Mammary epithelial cell (primary cell): ENCODE measurements at places on chromosomes 2 and 18. TPM values are rescaled to one million over a fixed set of nuclear protein-coding genes. Genes with fewer than 3 reads are reported as not detected.

GRCh38 chr2:3420769-3421397 lies 41.4 kb downstream of the TRAPPC12 start:
- no peak for DNase-seq

Gene ANKRD44
- total RNA-seq = 10.2 TPM

DNA sequence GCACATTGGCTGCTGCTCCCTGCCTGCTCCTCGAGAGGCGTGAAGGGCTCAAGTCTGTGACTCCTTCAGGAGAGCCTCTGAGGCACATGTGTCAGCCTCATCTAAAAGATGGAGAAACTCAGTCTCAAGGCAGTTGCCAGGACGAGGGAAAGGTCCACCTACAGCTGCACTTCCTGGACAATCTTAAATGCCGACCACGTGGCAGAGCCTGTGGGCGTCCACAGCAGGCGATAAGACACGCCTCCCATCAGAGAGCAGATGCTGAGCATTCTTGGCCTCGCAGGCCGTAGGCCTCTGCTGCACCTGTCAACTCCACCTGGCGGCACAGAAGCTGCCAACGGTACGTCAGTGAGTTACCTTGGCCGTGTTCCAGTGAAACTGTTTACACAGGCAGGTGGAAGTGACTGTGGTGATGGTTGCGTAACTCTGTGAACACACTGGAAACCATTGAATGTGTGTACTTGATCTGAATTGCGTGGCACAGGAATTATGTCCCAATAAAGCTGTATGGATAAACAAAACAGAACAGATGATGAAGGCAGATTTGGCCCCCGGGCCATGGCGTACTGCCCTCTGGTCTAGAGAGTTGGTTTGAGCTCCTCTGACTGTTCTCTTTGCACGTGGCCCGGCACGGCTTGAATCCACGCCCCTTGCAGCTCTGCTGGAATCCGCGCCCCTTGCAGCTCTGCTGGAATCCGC lies 114.5 kb downstream of the RNF144A start:
- DNase-seq = peak; percentile 68

Gene CCDC85A
- total RNA-seq = 0.17 TPM

- no peak for DNase-seq
Measured at GRCh38 chr2:47509250-47509649, 106.3 kb downstream of the MSH2 start.

DNA sequence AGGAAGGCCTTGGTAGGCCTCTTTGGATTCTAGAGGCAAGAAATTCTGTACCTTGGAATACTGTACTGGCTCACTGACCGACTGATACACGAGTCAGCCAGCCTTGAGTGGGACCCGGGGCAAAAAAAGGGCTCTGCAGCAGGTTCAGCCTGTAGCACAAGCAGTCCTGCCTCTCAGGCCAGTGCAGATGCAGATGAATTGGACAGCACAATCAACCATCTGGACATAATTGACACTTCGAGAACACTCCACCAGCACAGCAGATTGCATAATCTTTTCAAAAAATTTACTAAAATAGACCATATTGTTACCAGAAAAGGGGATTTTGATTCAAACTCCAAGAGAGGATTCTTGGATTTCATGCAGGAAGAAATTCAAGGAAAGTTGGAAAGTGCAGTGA lies 241.6 kb downstream of the RPIA start:
- DNase-seq = no peak

Gene CCBE1
- total RNA-seq = 18.4 and 37.6 TPM in 2 replicates

Gene C18orf54
- 2.3 TPM for total RNA-seq

DNA sequence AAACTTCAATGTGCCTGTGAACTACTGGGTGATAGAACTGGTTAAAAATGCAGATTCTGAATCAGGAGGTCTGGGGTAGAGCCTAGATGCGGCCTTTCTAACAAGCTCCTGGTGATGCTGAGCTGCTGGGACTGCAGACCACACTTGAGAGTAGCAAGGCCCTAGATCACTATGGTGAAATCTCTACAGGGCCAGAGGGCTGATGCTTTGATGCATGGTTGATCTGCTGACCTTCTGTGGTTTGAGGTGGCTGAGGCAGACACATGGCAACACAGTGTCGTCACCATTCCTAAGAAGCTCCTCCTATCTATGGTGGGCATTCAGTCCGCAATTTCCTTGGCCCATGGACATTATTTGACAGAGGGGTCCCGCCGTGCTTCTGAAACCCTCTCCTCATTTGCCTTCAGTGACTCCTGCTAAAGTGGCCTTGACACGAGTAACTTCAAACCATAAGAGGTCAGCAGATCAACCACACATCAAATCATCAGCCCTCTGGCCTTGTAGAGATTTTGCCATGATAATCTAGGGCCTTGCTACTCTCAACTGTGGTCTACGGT lies 19.8 kb downstream of the CCDC68 start:
- no peak for DNase-seq

- no peak for DNase-seq
Measured at GRCh38 chr2:195181059-195181705, 475.8 kb upstream of the SLC39A10 start.

Gene CDKL4
- total RNA-seq = 1.2 TPM in 1 of 2 replicates, not detected in the other

- no peak for DNase-seq
Measured at GRCh38 chr2:173607606-173608311, 253.1 kb downstream of the CDCA7 start.

DNA sequence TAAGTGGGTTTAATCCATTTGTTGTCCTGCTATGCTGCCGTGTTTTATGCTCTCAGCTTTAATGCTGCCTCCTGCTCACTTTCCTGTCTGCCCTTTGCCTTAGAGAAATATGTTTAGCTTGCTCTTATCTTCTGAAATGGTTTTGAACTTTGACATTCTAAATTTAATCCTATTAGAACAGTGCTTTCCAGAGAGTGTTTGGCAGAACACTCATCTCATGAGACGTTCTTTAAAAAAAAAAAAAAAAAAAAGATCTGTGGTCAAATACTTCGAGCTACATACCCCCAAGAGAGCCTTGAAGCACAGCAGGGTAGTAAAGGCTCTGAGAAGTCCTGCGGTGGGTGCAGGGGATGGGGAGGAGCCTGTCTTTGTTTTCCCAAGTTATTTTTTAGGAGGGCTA lies 161.3 kb downstream of the SPP2 start:
- no peak for DNase-seq

- DNase-seq = peak; percentile 62
Measured at GRCh38 chr2:234550511-234551107, 53.7 kb upstream of the ARL4C start.
